Ascending aorta (tissue), 2 donors: ENCODE measurements at places on chromosomes 5 and 9. TPM values are rescaled to one million over a fixed set of nuclear protein-coding genes. Genes with fewer than 3 reads are reported as not detected.

GRCh38 chr5:155368490-155368889 is 354.9 kb downstream of the KIF4B start:
- no peak for DNase-seq

- DNase-seq: no peak
Measured at GRCh38 chr5:103587185-103587748, 24.7 kb upstream of the NUDT12 start.

- DNase-seq: no peak
Measured at GRCh38 chr5:133336121-133336968, 276.0 kb downstream of the FSTL4 start.

Gene FABP6
- total RNA-seq: not detected

Gene FOXD4L4
- not detected for total RNA-seq

DNA sequence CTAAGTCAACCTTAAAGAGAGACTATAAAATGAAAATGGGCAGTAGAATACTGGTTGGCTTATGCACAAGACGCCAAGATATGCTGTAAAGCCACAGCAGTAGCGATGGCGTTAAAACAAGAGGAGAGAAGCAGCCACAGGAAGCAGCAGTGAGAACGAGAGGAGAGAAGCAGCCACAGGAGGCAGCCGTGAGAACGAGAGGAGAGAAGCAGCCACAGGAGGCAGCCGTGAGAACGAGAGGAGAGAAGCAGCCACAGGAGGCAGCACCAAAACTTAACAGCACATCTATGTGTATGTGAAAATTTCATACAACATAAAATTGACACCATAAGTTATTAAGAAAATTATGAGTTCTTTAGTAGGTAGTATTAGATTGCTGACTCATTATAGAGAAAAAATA is 2318.6 kb upstream of the ACO1 start:
- no peak for DNase-seq

DNA sequence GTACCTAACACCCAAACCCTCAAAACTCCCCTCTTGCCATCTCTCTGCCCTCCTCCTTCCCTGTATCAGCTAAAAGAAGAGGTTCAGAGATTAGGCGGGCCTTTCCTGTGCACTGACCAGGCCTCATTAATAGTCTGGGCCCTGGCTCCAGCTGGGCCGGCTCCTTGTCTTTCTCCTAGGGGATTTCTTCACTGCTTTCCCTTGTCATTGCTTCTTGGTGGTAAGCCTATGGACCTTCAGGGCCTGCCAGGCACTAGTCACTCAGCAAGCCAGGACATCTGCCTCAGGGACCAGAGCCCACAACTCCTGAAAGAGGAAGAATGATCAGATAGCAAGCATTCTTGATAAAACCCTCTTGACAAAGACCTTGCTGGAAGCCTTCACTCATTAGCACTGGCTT is 50.9 kb downstream of the MRRF start:
- no peak for DNase-seq
